Omental fat pad (tissue), 4 donors: ENCODE measurements at places on chromosomes 11 and 22. TPM values are rescaled to one million over a fixed set of nuclear protein-coding genes. Genes with fewer than 3 reads are reported as not detected.

The SPCS2 gene
- 56.3 TPM for total RNA-seq

The TAGLN gene
- total RNA-seq: 731 TPM

The HTR3A gene
- not detected for total RNA-seq

The GUCY1A2 gene
- total RNA-seq: 26.6 TPM

The KCNC1 gene
- total RNA-seq: not detected

- no peak for DNase-seq
These were observed 21.4 kb upstream of the CADM1 start for GRCh38 chr11:115525531-115526006.

- no peak for DNase-seq
These were observed 658 bp downstream of the ACY3 start for GRCh38 chr11:67649634-67650510.

- no peak for DNase-seq
These were observed 73.0 kb downstream of the MSANTD4 start for GRCh38 chr11:105948918-105949590.

DNA sequence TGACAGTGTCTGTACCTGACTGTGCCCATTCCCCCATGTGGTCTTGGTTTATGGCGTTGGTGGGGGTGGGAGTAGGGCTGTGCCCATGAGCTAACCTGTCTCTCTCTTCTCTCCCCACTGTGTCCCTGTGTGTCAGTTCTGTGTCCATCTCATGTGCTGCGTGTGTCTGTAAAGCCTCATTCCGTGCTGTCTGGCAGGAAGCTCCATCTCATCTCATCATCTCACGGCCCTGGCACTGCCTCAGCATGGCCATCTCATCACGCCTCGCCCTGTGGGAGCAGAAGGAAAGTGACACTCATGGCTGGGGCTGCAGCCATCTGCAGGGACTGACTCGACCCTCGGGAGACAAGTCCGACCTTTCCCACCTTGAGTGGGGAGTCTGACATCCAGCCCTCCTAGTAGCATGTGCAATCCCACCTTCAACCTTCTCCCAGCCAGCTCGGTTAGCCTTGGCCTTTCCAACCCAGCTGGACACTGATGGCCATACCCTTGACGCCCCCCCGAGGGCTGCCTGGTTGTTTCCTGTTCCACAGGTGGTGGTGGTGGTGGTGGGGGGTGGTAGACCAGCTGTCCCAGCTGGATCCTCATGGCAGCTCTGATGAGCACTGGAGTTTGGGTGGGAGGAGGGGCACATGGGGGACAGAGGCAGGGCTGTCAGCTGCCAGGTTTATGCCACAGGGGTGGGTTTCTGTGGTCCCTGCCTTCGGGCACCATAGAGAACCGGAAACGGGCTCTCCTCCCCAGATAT lies 19.0 kb downstream of the MYO18B start:
- DNase-seq: no peak

DNA sequence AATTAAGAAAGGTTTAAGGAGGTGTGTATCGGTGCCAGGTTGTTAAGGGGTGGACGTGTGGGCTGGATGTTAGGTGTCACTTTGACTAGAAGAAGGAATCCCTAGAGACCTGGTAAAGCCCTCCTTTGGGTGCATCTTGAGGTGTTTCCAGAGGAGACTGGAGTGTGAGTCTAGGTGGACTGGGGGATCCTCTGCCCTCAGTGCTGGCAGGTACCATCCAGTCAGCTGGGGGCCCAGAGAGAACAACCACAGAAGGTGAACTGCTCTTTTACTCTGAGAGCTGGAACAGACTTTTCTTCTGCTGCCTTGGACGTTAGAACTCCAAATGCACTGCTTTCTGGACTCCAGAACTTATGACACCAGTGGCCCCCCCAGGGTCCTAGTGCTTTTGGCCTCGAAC lies 44.0 kb downstream of the SPATA19 start:
- no peak for DNase-seq

- DNase-seq: no peak
These were observed 12.9 kb downstream of the SERPINH1 start for GRCh38 chr11:75574698-75575602.
